ENCODE measurements at places on chromosomes 1 and 21. TPM values are rescaled to one million over a fixed set of nuclear protein-coding genes. Genes with fewer than 3 reads are reported as not detected.
A peak's percentile ranks its signal among the peaks of the same experiment; 100 is the strongest.

UTS2 gene
- total RNA-seq, result 11.0 TPM

SEMA6C gene
- total RNA-seq, result 16.4 TPM

DNA sequence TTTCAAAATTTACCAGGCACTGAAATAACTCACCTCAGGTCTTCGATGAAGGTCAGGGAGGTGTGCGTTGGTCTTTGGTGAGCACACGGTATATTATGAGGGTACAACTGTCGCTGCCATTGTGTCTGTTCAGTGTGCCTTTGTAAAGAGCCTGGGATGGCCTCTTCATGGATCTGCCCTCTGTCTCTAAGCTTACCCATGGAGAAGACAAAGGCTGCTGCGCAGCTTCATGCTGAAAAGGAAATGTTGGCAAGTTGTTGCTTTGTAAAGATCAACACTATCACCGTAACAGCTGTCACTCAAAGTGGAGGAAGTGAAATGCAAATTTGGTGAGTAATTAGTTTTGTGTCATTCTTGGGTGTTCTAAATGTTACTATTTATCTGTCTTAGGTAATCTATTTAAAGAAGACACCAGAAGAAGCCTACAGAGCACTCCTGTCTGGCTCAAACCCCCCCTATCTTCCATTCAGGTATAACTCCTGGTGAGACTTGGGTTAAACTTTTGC is 71.6 kb downstream of the CDC14A start:
- no peaks in the 10 kb centered on the region for H3K27me3 ChIP-seq
- no peak for DNase-seq
- no peak overlapping the region for H3K27ac ChIP-seq
- no peak overlapping the region for H3K4me3 ChIP-seq
- H3K4me1 ChIP-seq, result no peaks in the 10 kb centered on the region
- no peaks in the 10 kb centered on the region for H3K36me3 ChIP-seq

DNA sequence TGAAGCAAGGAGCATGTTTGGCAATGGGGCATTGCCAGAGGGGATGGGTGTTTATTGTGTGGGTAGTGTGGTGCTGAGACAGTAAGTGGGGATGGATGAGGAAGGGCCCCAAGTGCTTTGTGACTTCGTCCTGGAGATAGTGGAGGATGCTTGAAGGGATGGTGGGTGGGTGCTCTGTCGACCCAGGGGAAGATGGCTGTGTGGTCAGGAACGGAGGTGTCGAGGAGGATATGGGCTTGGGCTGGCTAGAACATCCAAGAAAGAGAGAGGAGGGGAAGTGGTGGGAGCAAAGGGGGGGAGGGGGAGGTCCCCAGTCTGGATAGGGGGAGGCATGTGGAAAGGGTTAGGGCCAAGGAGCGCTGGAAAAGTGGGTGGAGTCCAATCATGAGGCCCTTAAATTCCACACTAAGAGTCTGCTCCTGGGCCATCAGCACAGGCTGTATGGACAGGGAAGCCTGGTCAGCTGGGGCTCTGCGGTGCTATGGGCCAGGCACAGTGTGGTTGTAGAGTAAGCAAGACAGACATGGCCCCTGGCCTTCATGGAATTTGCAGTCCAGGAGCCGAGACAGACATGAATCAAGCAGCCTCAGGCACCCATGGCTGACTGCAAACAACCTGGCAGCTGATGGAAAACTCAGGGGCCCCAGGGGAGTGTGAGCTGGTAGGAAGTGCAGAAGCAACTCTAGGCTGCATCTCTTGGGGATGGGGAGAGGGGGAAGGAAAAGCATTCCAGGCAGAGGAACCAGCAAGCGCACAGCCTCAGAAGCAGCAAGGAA is 36.3 kb downstream of the EDN2 start:
- H3K27me3 ChIP-seq, result no peaks in the 10 kb centered on the region
- no peak for DNase-seq
- H3K4me1 ChIP-seq, result peaks cover 15% of the 10 kb centered on the region
- no peak overlapping the region for H3K27ac ChIP-seq

DNA sequence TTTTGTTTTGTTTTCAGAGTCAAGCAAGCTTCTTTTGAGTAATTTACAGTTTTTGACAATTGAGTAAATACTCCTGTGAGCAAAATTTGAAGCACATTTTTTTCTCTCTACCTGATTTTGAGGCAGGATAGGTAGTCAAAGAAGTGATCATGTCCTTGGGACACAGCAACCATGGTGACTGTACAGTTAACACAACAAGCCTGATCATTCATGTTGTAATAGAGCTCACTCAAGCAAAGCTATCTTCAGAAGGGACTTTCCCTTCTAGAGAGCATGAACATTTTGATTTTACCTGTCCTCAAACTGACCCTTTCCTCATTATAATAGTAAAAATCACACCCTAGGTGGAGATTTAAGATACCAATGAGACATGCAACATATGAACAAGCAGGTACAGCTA is 126.5 kb upstream of the KCNK1 start:
- no peaks in the 10 kb centered on the region for H3K4me1 ChIP-seq
- H3K27me3 ChIP-seq, result no peaks in the 10 kb centered on the region
- DNase-seq, result no peak
- H3K4me3 ChIP-seq, result no peak overlapping the region
- no peak overlapping the region for H3K27ac ChIP-seq

- no peaks in the 10 kb centered on the region for H3K36me3 ChIP-seq
- H3K27ac ChIP-seq, result no peak overlapping the region
- H3K4me3 ChIP-seq, result no peak overlapping the region
- H3K4me1 ChIP-seq, result no peaks in the 10 kb centered on the region
- H3K27me3 ChIP-seq, result peaks cover 4% of the 10 kb centered on the region
Measured at GRCh38 chr1:161718559-161719324, 2.6 kb upstream of the FCRLB start.

DBT gene
- total RNA-seq, result 12.6 TPM

DNA sequence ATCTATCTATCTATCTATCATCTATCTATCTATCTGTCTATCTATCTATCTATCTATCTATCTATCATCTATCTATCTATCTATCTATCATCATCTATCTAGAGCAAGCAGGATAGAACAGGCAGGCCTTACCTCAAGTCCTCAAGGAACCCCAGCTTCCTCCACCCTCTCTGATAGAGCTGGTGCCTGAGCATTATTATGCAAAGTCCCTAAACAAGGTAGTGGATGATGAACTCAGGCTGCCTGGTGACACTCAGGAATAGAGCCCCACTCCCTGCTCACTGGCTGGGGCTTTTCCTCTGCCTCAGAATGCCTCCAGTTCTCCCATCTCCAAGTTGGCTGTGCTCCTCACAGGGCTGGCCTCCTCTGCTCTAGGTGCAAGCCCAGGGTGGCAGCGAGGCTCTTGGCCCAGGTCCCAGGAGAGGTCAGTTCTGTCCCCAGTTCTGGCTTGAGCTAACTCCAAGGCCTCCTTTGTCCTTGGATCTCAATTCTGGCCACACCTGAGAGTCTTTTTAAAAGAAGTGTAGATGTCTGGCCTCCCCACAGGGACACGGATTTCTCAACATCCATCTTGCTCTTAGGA is 60.2 kb downstream of the PCP4 start:
- H3K4me1 ChIP-seq, result peaks cover 4% of the 10 kb centered on the region
- H3K27me3 ChIP-seq, result no peaks in the 10 kb centered on the region
- no peak for DNase-seq
- H3K4me3 ChIP-seq, result no peak overlapping the region
- no peaks in the 10 kb centered on the region for H3K36me3 ChIP-seq

- no peak overlapping the region for H3K27ac ChIP-seq
- peaks cover 6% of the 10 kb centered on the region for H3K4me1 ChIP-seq
- no peaks in the 10 kb centered on the region for H3K27me3 ChIP-seq
- no peak for DNase-seq
- no peaks in the 10 kb centered on the region for H3K36me3 ChIP-seq
Measured at GRCh38 chr1:230186003-230186863, 119.2 kb downstream of the GALNT2 start.

DNA sequence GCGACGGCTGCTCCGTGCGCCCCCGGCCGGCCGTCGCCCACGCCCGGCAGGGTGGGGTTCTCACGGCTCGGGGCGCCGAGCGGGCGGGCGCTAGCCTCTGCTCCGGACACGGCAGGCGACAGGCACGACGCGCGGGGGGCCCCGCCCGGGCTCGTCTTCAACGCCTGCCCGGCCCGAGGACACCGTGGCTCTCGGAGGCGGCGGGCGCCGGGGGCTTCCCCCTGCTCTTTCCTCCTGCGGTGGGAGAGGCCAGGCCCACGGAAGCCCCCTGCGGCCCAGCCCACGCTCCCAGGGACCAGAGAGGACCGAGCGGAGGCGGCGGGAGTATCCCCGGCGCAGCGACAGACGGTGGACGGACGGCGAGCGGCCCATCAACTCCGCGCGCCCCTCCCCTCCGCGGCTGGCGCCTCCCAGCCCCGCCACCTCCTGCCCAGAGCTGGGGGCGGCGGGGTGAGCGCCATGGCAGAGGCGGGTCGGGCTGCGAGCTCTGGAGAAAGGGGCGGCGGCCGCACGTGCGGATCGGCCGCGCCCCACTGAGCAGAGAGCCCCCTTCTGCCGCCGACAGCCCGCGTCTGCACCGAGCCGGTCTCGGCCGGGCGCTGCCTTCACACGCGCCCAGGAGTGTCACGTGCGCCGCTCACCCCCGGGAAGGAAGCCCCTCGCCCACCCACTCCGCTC is at the start of the genes SHE and TDRD10:
SHE (minus strand) TSS at position 347 of the 678 bp plus-strand sequence. CDS start 386 bp downstream, outside the sequence.
TDRD10 (plus strand) TSS at position 154 of the 678 bp plus-strand sequence. CDS start 4,685 bp downstream, outside the sequence.
- peaks cover 12% of the 10 kb centered on the region for H3K4me1 ChIP-seq
- DNase-seq, result no peak
- H3K4me3 ChIP-seq, result peak within 1 kb of the TSS; percentile 28

KLHL17 gene
- 5.4 TPM for total RNA-seq

DNA sequence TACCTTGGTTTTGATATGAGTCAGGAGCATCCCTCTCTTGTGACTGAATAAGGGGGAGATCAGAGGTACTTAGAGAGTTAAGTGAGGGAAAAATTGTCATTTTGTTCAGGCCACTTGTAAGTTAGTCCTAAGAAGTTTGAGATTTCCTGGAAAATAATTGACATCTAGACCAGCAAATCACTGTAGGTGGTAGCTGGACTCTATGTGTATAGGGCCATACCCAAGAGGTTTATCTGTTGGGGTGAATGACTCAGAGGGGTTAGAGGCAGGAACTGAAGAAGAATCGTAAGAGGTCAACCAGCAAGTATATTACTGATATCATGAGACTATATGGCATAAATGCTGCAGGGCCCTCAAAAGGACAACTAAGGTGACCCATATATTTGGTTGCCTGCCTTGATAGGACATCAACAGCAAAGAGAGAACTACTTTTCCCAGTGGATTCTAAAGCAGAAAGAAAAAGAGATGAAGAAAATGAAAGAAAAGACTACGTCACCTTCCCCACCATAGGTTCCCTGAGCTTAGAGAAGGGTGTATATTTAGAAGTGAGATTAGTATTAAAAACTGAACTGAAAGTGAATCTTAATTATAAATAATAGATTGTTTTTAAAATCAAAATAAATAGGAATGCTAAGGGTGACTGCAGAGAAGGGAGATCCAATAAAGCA is 8.0 kb upstream of the RNPC3 start:
- no peak overlapping the region for H3K27ac ChIP-seq
- H3K4me3 ChIP-seq, result no peak overlapping the region
- no peaks in the 10 kb centered on the region for H3K36me3 ChIP-seq

DNA sequence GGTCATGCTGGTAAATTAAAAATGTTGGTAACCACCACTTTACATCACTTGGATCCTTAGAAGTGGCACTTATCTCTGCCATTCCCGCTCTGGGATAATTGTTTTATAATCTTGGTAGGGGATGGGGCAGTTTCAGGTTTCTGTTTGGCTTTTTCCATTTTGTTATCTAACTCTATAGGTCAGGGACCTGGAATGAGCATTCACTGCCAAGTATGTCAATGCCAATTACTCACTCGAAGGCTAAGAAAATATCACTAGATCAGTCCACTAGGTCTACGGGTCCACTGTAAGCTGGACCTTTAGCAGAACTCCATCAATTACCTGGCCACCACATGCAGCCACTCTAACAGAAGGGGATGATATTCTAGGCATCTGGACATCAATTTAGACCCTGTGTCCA is 4.5 kb upstream of the DIP2A start:
- H3K36me3 ChIP-seq, result peaks cover 2% of the 10 kb centered on the region
- no peak overlapping the region for H3K4me3 ChIP-seq
- H3K27me3 ChIP-seq, result no peaks in the 10 kb centered on the region
- no peak overlapping the region for H3K27ac ChIP-seq

TPR gene
- 88.7 TPM for total RNA-seq

KDF1 gene
- not detected for total RNA-seq

STIL gene
- 10.7 TPM for total RNA-seq

DNA sequence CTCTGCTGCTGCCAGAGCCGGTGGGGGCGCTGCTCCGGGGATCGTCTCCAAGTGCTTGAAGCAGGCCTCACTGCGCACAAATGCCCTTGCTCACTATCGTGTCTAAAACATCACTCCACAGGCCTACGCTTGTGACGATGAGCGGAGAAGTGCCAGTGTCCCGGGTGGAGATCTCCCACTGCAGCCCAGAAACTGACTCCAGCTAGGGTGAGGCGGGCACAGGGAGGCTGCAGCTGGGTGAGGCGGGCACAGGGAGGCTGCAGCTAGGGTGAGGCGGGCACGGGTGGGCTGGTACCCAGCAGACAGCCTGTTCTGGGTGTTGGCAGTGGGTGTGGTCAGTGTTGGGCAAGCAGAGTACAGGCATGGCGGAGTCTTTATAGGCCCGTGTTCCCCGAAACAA is 22.7 kb upstream of the PDXK start:
- peaks cover 44% of the 10 kb centered on the region for H3K36me3 ChIP-seq
- H3K27me3 ChIP-seq, result no peaks in the 10 kb centered on the region
- H3K4me1 ChIP-seq, result peaks cover 21% of the 10 kb centered on the region

GRCh38 chr1:226708967-226709396 is 30.1 kb downstream of the ITPKB start:
- peaks cover 49% of the 10 kb centered on the region for H3K4me1 ChIP-seq
- H3K36me3 ChIP-seq, result no peaks in the 10 kb centered on the region
- H3K27me3 ChIP-seq, result no peaks in the 10 kb centered on the region
- peak; percentile 43 for DNase-seq

- no peak overlapping the region for H3K4me3 ChIP-seq
- no peak overlapping the region for H3K27ac ChIP-seq
- H3K4me1 ChIP-seq, result peaks cover 21% of the 10 kb centered on the region
Measured at GRCh38 chr1:24558902-24559791, 3.3 kb downstream of the NCMAP start.

NIT1 gene
- 22.4 TPM for total RNA-seq

CCDC27 gene
- not detected for total RNA-seq

- H3K4me1 ChIP-seq, result no peaks in the 10 kb centered on the region
- no peaks in the 10 kb centered on the region for H3K36me3 ChIP-seq
- no peak overlapping the region for H3K4me3 ChIP-seq
- no peak for DNase-seq
Measured at GRCh38 chr1:104100115-104100514, 350.4 kb downstream of the AMY1C start.

- H3K36me3 ChIP-seq, result no peaks in the 10 kb centered on the region
- H3K4me3 ChIP-seq, result no peak overlapping the region
- H3K27me3 ChIP-seq, result no peaks in the 10 kb centered on the region
- H3K4me1 ChIP-seq, result no peaks in the 10 kb centered on the region
Measured at GRCh38 chr1:234114648-234115307, 210.3 kb downstream of the SLC35F3 start.

ZNF593OS gene
- total RNA-seq, result not detected

AKR7A3 gene
- 3.2 TPM for total RNA-seq

GRCh38 chr1:211258756-211259637 is at the start of gene RCOR3:
TSS of gene RCOR3 (plus strand) at chr1:211259366. CDS start at chr1:211259561, 195 bp downstream.
- H3K36me3 ChIP-seq, result peaks cover 9% of the 10 kb centered on the region
- H3K27ac ChIP-seq, result peak within 1 kb of the TSS; percentile 99
- peaks cover 20% of the 10 kb centered on the region for H3K4me1 ChIP-seq
- peak within 1 kb of the TSS; percentile 89 for H3K4me3 ChIP-seq
- H3K27me3 ChIP-seq, result no peaks in the 10 kb centered on the region

- no peaks in the 10 kb centered on the region for H3K27me3 ChIP-seq
- no peaks in the 10 kb centered on the region for H3K36me3 ChIP-seq
- H3K27ac ChIP-seq, result no peak overlapping the region
- DNase-seq, result no peak
Measured at GRCh38 chr1:95176861-95177260, 57.1 kb upstream of the RWDD3 start.

ERICH3 gene
- total RNA-seq, result 12.9 TPM

GRCh38 chr1:178034676-178035075 is 59.2 kb upstream of the RASAL2 start:
- no peak for DNase-seq
- H3K4me1 ChIP-seq, result peaks cover 9% of the 10 kb centered on the region
- no peaks in the 10 kb centered on the region for H3K36me3 ChIP-seq
- H3K27ac ChIP-seq, result no peak overlapping the region

Measured in spinal cord (tissue), 10 donors.